ENCODE measurements at places on chromosomes 12 and 14.

GRCh38 chr12:75790219-75790618 is 241.4 kb downstream of the PHLDA1 start:
- DNase-seq: no peak

DNA sequence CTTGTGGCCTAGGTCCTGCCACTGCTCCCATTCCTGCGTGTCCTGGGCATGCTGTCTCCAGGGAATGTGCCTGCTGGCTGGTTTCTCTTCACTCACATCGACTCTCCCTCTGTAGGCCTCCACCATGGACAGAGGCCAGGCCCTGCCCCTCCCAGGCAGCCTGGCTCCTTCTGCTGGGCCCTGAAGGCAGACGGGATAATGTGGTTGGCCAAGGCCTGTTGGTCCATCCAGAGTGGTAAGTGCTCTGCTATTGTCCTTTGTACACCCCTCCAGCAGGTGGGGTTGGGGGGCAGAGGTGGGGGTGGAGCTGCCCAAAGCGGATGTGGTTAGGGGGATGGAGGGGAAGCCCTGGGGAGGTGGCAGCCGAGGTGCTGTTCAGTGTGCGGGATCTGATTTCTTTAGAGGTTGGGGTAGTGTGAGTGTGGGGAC is 9.5 kb upstream of the NR4A1 start:
- DNase-seq: no peak

GRCh38 chr12:57839996-57840395 is 6.5 kb downstream of the CTDSP2 start:
- peak; percentile 25 for DNase-seq

DNA sequence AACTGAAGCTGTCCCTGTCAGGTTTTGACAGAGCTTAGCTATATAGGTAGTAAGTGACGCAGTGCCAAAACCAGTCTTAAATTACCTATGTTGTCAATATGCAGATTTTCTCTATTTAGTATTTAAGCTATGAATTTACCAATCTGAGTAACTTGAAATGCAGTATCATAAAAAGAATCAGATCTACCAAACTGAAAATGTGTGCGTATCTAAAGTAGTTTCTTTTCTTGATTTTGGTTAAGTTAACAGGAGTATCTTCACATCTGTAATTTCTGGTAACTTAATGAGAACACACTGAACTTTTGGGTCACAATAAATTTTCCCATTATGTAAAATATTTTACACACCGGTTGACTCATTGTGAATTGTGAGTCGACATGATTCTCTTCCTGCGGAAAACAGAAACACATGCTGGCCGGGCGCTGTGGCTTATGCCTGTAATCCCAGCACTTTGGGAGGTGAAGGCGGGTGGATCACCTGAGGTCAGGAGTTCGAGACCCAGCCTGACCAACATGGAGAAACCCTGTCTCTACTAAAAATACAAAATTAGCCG is 45.1 kb downstream of the TRAF3 start:
- no peak for DNase-seq

DNA sequence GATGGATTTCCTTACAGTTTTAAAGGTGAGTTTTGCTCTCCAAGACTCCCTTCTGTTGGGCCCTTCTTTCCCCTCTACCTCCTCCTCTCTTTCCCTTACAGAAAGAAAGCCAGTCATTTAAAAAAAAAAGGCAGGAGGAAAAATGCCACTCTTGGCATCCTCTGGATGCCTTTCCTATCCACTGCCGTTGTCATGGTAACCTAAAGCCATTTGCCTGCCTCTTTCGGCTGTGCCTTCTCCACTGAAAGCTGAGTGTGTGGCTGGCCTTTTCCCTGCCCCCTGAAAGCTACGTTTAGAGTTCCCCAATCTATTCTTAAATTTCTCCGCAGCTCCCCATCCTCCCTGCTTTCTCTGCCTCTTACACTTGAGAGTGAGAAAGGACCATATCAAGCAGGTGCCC is 67.1 kb downstream of the TUNAR start:
- no peak for DNase-seq

DNA sequence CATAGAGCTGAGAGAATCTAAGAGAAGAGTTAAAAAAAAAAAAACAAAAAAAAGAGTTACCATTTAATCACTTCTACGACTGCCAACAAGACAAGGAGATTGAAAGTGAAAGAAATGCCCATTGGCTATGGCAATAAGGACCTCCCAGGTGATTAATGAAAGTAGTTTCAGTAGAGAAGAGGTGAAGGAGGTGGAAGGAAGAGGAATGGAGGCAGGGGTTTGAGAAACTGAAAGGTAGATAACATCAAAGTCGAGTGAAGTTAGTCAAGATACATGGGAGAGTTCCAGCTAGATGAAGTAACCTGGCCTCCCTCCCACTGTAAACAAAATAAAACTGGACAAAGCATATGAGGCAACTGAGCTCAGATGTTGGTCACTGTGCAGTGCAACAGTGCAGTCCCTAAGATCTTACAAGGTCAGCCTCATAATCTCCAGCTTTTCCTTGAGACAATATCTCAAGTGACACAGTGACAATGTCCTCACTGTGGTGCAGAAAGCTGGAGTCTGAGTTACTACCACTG is 118.0 kb upstream of the CCDC198 start:
- no peak for DNase-seq

GRCh38 chr12:78799649-78800048 is 64.9 kb upstream of the SYT1 start:
- no peak for DNase-seq

DNA sequence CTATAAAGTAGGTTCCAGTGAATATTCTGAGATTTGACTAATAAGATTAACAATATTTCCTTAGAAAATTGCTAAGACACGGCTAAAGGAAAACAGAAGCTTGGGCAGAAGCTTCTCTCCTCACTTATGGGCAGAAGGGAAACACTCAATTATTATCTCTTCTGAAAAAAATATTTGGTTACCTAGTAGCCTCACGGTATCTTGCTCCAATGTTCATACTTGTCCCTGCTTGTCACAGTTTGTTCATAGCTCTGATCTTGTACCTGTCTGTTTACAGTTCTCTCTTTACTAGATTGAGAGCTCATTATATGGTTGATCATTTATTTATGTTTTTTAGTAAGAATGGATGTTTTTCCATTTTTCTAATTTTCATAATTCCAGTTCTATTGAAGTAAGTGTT is 458.0 kb upstream of the ATP2B1 start:
- DNase-seq: no peak

GRCh38 chr12:66032739-66033138 is 97.8 kb downstream of the LLPH start:
- no peak for DNase-seq

DNA sequence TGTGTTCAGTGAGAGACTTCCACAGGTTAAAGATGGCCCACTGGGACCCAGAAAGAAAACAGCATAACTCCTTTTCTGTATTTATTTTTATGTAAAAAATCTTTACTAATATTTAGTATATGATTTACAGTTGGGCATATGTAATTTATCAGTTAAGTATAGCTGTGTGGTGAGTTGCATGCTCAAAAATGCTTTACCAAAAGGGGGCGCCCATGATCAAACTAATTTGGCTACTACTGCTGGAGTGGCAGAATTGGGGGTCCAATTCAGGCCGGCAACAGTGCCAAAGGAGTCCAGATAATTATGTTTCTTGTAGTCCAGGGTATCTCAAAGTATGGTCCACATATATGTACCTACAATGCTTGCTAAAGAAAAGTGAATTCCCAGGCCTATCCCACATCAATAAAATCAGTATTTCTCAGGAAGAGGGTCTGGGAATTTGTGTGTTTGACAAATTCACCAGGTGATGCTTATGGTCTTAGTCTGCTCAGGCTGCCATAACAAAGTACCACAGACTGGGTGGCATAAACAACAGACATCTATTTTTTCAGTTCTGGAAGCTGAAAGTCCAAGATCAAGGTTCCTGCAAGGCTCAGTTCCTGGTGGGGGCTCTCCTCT is 152.0 kb downstream of the KTN1 start:
- DNase-seq: peak; percentile 60

- DNase-seq: no peak
Observed at GRCh38 chr14:52868911-52869618, 77.7 kb upstream of the GNPNAT1 start.

DNA sequence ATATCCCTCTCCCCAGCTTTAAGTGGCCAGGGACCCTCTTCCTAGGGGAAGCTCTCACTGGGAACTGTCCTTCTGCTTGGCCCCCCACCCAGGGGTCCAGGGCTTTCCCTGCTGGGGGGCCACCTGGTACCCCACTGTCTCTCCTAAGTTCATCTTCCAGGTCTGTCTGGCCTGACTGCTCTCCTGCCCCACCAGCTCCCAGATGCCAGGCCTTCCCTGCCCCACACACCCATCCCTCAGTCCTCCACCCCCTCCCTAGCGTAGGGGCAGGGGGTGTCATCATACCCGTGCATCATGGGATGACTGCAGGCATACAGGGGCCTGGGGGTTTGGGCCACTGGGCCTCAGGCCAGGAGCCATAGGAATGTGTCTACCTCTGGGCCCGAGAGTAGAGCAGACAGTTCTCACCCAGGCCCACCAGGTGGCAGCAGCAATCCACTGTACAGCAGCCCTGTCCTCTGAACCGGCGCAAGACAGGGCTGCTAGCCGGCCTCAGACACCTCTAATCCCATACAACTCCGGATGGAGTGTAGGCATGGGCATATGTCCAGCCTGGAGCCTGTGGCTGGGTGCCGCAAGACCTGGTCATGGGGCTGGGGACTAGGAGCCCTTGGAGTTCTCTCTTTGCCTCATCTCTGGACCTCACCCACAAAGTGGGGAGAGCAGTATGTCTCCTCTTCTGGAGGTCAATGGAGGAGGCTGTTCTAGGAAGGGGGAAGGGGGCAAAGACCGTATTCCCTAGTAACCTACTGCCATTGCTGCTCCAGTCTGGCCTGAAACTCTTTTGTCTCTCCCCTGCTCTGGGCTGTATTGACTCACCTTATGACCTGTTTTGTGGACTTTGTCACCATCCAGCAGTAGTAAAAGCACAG is 10.0 kb upstream of the SMARCD1 start:
- peak; percentile 63 for DNase-seq

- no peak for DNase-seq
Observed at GRCh38 chr12:118773956-118774723, 207.2 kb upstream of the SRRM4 start.

DNA sequence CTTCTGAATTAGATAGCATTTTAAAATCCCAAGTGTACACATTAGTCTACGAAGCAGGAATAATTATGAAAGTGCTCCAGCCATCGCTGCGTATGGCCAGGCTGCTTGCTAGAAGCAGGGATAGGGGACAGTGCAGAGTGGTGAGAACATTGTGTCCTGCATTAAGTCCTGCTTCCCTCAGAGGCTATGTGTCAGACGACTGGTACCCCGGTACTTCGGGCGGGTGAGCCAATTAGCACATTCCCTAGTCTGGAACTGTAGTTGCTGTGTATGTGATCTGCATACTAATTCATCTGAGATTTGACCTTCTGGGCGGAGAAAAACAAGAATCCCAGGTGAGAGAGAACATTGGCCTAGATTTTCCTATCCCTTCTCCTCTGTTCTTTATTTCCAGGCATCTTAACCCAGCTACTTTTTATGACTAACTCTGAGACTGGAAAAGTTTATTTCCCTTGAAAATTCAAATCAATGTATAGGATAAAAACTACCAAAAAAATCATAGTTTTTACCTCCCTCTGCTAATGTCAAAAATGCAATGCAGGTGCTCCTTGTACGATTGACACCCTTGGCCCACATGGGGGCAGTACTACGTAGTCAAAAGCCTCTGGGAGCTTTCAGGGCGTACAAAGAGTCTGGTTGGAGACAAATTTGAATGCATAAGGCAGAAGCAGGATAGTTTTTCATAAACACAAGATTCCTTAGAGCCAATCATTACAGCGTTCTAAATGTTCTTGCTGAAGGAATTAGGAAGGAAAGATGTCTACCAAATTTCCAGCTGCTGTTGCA is 764.3 kb downstream of the NOVA1 start:
- no peak for DNase-seq

- DNase-seq: no peak
Observed at GRCh38 chr14:59532419-59532818, 44.2 kb downstream of the CCDC175 start.

DNA sequence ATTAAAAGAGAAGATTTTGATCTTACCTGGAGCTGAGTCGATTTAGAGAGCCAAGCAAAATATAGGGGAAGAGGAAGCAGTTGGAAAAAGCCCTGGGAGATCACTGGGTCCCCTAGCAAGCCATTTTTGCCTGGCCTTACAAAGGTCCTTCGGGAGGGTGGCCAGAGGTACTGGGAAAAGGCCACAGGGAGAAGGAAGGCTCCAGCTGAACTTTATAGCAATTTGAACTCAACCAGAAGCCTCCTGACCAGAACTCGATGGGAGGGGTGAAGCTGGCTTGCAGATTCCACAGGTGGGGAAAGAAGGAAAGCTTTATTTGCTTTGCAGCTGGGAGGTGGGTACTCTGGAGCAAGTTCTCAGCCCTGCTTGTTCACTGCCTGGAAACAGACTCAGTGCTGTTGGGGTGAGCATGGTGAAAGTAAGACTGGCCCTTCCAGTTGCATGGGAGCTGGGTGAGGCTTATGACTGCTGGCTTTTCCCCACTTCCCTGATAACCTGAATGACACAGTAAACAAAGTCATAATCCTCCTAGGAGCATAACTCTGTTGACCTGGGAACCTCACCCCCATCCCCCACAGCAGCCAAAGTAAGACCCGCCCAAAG is 855.8 kb downstream of the FSCB start:
- no peak for DNase-seq

- DNase-seq: no peak
Observed at GRCh38 chr12:47841910-47842309, 22.2 kb upstream of the HDAC7 start.

GRCh38 chr12:103686026-103686425 is 99.0 kb downstream of the STAB2 start:
- no peak for DNase-seq

DNA sequence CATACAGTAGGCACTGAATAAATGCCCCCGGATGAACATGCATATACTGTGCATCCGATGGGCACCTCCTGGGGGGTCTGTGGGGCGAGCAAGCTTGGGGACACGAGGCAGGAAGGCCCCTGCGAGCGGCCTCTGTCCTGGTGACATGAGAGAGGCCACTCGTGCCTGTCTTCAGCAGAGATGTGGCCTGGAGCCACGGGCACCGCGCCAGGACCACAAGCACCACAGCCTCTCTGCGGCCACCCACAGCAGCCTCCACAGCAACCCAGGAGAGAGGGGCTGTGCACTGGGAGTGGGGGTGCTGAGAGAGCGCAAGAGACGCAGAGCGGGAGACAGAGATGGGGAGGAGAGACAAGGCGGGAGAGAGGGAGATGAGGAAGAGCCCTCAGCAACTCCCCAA is 118.5 kb downstream of the RFLNA start:
- DNase-seq: no peak

- no peak for DNase-seq
Observed at GRCh38 chr14:59244581-59244980, 56.1 kb downstream of the DAAM1 start.

GRCh38 chr14:103994535-103995184 is 52.3 kb upstream of the RD3L start:
- DNase-seq: no peak

GRCh38 chr14:66247662-66248193 is 238.4 kb upstream of the CCDC196 start:
- no peak for DNase-seq

Measured in dermis microvascular lymphatic vessel endothelial cell (primary cell).